ENCODE measurements at places on chromosomes 1 and 21.
A peak's percentile ranks its signal among the peaks of the same experiment; 100 is the strongest.

GRCh38 chr1:10724052-10724494 lies 72.4 kb downstream of the CASZ1 start:
- no peak for DNase-seq

DNA sequence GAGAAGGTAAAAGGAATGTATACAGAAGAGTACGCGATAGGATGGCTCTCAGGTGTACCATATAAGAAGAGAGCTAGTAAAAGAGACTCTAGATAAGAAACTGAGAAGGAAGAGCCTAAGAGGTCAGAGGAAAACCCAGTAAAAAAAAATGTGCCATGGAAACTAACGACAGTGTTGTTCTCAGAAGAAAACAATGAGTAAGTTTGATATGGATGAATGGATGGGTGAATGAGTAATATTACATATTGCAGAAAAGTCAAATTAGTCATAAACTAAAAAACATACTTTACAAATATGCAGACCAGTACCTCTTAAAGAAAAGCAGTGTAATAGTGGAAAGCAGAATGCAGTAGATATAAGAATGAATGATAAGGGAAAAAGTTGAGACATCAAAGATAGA lies 316.2 kb downstream of the HMCN1 start:
- DNase-seq, result no peak

- no peak for DNase-seq
Measured at GRCh38 chr1:41488040-41488951, 3.8 kb upstream of the EDN2 start.

- DNase-seq, result no peak
Measured at GRCh38 chr1:203506858-203507626, 13.1 kb downstream of the OPTC start.

DNA sequence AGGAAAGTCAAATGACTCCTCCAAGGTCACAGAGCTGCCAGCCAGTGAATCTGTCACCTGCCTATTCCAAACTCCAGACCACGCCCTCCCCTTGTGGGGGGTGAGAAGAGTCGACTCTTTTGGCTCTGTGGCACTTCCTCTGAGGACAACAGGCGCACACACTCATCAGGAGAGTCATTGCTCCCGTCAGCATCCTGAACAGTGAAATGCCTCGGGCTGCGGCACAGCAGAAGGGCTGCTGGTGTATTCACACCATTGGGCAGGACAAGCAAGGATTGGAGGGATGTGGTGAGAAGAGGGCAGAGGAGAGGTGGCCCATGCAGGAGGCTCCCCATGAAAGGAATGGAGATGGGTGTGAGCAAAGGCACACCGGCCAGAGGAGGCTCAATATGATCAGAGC lies 239.0 kb downstream of the TOMM20 start:
- no peak for DNase-seq

GRCh38 chr21:43211072-43211759 lies 42.4 kb downstream of the CRYAA start:
- no peak for DNase-seq

DNA sequence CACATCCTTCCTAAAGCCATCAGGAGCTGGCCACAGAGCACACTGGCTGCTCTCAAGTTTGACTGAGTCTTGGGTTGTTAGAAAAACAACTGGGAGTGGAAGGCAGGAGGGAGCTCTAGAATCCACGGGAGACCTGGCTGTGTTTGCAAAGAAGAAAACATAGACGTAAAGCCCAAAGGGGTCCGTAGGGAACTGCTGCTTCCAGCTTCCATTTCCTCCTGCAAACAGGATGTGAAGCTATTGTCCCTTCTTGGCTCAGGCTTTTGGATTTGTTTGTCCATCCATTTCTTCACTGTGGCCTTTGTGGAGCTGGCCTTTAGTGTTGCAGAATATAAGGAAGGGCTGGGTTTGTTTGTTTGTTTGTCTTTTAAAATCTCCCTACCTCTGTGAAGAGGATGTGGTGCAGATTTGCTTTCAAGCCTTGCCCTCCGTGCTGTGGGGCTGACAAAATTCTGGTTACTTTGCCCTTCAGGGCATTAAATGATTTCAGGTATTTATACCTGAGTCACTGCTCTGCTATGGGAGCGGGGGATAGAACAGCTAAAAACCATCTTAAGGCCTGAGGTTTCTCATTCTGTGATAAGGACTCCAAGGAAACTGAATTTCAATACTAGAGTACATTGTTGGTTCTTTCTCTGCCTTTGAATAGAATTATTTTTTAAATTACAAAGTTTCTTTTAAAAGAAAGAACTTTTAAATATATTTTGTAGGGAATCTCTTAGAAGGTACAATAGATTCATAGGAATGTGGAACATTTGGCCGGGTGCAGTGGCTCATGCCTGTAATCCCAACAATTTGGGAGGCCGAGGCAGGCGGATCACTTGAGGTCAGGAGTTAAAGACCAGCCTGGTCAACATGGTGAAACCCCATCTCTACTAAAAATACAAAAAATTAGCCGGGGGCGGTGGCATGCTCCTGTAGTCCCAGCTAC lies 74.3 kb downstream of the MPZL1 start:
- no peak for DNase-seq

DNA sequence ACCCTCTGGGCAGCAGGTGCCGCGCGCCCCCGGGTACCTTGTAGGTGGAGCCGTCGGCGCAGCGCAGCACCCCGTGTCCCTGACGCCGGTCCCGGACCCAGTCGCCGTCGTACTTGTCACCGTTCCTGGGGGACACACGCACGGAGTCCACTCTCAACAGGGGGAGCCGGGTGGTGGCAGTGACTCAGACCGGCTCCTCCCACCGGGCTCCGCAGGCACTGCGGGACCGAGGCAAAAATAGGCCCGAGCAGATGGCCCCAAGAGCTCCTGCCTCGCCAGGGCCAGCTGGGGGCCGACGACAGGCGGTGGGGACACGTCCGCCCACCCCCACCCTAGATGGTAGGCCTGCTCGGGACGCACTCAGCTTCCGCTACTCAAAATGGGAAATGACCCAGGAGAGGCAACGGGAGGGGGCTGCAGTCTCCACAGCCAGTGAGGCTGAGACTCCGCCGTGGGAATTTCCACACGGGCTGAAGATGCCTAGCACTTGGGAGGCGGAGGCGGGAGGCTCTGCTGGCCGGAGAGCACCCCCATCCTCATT lies 6.3 kb downstream of the MORN1 start:
- no peak for DNase-seq

- no peak for DNase-seq
Measured at GRCh38 chr1:44905276-44905675, 62.2 kb upstream of the PTCH2 start.

DNA sequence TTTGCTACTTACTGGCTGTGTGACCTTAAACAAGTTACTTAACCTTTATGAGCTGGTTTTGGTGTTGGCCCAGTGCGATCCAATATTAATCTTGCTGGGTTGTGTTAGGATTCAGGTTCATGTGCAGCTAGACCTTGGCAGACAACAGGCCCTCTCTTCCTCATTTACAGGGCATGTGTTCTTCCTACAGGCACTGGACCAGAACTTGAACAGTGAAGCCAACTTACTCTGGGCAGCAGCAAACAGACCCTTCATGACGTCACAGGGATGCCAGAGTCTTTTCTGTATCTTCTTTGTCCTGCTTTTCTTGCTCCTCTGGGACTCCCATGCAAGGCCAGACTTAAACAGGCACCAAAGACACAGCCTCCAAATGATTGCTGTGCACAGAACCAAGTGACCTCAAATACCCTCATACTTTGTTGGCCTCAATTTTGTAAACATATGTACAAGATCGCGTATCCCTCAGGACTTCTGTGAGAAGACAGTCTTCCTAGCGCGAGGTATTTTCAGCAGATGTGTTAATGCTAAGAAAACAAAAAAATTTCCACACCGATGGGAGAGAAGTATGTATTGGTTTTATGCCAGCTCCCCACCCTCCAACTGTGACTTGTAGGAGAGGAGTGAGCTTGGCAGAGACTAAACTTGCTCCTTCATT lies 73.7 kb downstream of the URB2 start:
- DNase-seq, result no peak

DNA sequence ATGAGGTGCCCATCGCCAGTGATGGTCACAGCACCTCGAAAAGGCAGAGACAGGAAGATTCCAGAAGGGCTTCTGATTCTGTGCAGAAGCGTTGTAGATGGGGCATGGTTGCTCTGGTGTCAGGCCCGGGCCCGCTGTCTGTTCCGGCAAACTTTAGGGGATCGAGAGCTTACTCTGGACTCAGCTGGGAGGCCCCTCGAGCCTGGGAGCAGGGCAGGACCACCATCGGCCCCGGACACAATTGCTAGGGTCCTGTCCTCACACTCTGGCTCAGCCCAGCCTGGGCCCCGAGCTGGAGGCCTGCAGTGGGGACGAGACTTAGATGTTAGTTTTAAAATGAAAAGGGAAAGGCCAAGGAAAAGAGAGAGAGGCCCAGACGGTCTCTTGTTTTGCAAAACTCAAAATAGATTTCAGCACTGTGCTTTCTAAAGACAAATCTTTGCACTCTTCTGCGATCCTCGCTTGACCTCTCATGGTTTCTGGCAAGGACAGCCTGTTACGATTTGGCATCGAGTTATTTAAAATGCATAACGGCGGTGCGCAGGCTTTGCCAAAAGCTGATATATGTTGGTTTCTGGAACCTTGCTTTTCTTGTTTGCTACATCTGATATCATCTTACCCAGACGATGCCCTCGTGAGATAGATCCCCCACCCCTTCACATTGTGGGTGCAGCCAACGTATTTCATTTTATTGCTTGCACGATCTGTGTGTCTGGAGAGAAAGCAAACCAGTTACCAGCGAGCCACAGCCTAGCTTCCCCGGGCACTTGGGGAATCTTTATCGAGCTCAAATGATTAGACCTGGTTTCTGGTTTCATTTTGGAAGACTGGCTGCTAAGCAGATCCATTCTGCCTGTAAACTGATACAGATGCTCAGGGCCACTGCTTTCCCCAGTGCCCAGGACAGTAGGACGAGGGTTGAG lies 58.0 kb downstream of the PRDM16 start:
- no peak for DNase-seq

DNA sequence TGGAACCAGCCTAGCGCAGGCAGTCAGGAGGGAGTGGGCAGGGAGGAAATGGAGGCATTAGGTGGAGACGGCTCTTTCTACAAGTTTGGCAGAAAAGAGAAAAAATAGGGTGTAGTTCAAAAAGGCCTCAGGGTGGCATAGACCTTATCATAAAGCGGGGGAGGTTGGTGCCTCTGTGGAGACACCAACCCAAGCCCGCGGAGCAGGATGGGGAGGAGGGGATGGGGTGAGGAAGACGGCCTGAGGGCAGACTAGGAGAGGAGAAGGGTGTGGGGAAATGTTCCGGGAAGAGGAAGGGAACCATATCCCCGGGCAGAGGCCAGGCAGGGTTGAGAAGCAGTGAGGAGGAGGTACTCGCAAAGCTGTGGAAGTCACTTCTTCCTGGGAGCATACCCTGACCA lies 17.4 kb upstream of the SHE start:
- no peak for DNase-seq

GRCh38 chr1:105270966-105271365 lies 1521.3 kb downstream of the AMY1C start:
- DNase-seq, result no peak

DNA sequence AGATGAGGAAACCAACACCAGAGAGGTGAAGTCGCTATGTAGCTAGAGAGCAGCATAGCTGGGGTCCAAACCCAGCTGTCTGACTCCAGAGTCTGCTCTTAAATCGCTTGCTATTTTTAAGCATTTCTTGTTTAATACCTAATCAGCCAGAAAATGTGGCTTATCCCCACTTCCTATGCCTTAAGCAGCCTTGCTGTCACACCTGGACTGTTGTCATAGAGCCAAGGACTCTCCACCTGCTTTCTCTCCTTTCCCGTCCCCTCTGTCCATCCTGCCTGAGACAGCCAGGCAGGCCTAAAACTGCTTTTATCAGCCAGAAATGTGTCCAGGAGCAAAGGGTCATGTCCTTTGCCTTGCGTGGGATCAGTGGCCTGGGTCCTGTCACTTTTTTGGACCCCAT lies 28.3 kb upstream of the EPHA8 start:
- DNase-seq, result no peak

- DNase-seq, result peak; percentile 76
Measured at GRCh38 chr1:211260141-211261107, 1.3 kb downstream of the RCOR3 start.

GRCh38 chr1:12754738-12755137 lies 8.7 kb downstream of the CFAP107 start:
- no peak for DNase-seq

GRCh38 chr21:32147041-32147440 lies 131.8 kb downstream of the MIS18A start:
- DNase-seq, result no peak

GRCh38 chr1:61579802-61580201 lies 145.1 kb downstream of the TM2D1 start:
- DNase-seq, result no peak

DNA sequence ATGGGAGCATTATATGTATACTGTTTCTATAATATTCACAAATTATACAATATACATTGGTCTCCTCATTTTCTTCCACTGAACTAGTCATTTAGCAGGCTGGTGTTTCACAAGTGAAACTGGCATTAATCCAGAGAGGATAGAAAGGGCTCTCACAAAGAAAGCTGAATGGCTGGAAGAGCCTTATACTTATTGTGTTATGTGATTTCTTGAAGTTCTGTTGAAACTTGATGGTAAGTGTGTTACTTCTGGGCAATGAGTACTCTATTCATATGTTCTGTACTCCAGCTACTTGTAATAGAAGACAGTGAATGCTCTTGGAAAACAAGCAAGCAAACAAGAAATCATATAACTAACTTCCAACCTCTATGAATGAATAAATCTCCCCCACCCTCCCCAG lies 14.9 kb downstream of the STX12 start:
- no peak for DNase-seq

DNA sequence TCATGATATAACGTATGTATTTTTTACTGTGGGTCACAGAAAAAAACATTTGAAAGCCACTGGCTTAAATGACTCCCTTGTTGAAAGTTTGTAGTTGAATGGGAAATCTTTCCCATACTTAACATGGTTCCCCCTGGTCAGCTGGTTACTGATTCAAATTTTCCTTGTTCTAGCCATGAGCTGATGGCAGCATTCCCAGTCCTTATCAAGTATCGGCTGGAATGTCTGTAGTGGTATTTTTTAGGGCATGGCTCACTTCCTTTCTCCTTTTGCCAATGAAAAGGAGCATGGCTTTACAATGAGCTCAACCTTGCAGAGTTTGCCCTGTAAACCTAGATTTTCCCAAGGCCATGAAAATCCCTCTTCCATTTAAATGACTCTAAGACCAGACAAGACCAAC lies 55.7 kb downstream of the GIPC2 start:
- no peak for DNase-seq
